H9 (cell line): ENCODE measurements at places on chromosomes 6 and 20.

GRCh38 chr6:52663120-52663935, 7.6 kb upstream of the TMEM14A start:
- H3K4me3 ChIP-seq = no peak overlapping the region
- no peak overlapping the region for H3K27ac ChIP-seq
- H3K27me3 ChIP-seq = peaks cover 5% of the 10 kb centered on the region; the same call in 1 of the 2 replicates
- no peak for DNase-seq
- peaks cover 4% of the 10 kb centered on the region; the same call in 1 of the 2 replicates for H3K4me1 ChIP-seq

- no peaks in the 10 kb centered on the region; the same call in 1 of the 2 replicates for H3K4me1 ChIP-seq
- DNase-seq = no peak
Measured at GRCh38 chr6:33017018-33017417, 7.6 kb upstream of the HLA-DOA start.

GRCh38 chr20:11045412-11046175, 371.8 kb upstream of the JAG1 start:
- H3K27me3 ChIP-seq = no peaks in the 10 kb centered on the region
- DNase-seq = no peak
- H3K4me3 ChIP-seq = no peak overlapping the region
- H3K27ac ChIP-seq = no peak overlapping the region
- no peaks in the 10 kb centered on the region for H3K4me1 ChIP-seq
- H3K36me3 ChIP-seq = no peaks in the 10 kb centered on the region

DNA sequence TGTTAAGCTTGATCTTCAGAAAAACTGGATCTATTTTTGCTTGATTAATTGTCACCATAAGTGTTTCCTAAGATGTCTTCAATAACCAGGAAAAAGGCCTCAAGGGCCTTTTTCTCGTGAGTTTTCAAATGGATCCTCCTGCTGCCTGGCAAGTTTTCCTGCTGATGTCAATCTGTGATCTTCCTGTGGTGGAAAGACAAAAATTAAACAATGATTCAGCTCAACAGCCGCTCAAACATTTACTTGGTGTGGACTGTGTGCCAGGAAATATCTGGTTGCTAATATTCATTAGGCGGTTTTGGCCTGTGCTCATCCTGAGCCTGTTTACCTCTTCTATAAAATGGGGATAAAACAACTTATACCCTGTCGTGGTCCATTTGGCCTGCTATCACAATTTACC, 35.4 kb upstream of the SSTR4 start:
- no peak overlapping the region for H3K27ac ChIP-seq
- no peaks in the 10 kb centered on the region for H3K4me1 ChIP-seq

GRCh38 chr20:63690898-63691710, 5.3 kb upstream of the TNFRSF6B start:
- H3K36me3 ChIP-seq = peaks cover 20% of the 10 kb centered on the region
- H3K27ac ChIP-seq = no peak overlapping the region
- H3K4me1 ChIP-seq = no peaks in the 10 kb centered on the region
- no peak for DNase-seq

GRCh38 chr6:158026054-158026900, 44.6 kb downstream of the SYNJ2 start:
- DNase-seq = peak; percentile 78
- no peaks in the 10 kb centered on the region for H3K4me1 ChIP-seq
- no peak overlapping the region for H3K4me3 ChIP-seq
- no peak overlapping the region for H3K27ac ChIP-seq
- peaks cover 3% of the 10 kb centered on the region; the same call in 1 of the 3 replicates for H3K36me3 ChIP-seq
- H3K27me3 ChIP-seq = no peaks in the 10 kb centered on the region

DNA sequence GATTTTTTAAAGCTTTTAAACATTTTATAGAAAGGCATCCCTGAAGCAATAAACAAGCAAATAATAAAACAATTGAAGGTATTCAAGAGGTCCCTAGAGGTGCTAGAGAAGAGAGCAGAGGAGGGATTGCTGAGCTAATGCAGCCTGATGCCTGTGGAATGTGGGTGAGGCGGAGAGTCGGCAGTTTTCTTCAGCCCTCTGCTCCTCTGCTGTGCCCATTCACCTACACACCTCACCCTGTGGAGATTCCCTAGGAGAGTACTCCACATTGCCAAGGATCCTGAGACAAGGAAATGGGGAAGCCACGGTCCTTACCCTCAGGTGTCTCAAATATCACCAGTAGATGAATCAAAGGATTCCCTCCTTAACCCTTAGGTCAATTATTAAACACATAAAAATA, 199.8 kb upstream of the POU3F2 start:
- H3K4me3 ChIP-seq = no peak overlapping the region
- H3K36me3 ChIP-seq = no peaks in the 10 kb centered on the region
- peak; percentile 53 for DNase-seq
- H3K4me1 ChIP-seq = peaks cover 13% of the 10 kb centered on the region; the same call in 1 of the 2 replicates

GRCh38 chr20:12535316-12535715, 473.5 kb upstream of the SPTLC3 start:
- no peak overlapping the region for H3K27ac ChIP-seq
- no peaks in the 10 kb centered on the region for H3K36me3 ChIP-seq
- H3K27me3 ChIP-seq = no peaks in the 10 kb centered on the region
- no peak for DNase-seq

- H3K4me1 ChIP-seq = no peaks in the 10 kb centered on the region; the same call in 1 of the 2 replicates
- H3K4me3 ChIP-seq = no peak overlapping the region
- DNase-seq = no peak
- peaks cover 11% of the 10 kb centered on the region for H3K36me3 ChIP-seq
- no peak overlapping the region for H3K27ac ChIP-seq
- no peaks in the 10 kb centered on the region for H3K27me3 ChIP-seq
Measured at GRCh38 chr20:4007383-4008025, 7.9 kb downstream of the RNF24 start.

- no peak overlapping the region for H3K27ac ChIP-seq
- no peaks in the 10 kb centered on the region for H3K27me3 ChIP-seq
- no peak overlapping the region for H3K4me3 ChIP-seq
- DNase-seq = no peak
- H3K4me1 ChIP-seq = no peaks in the 10 kb centered on the region
- H3K36me3 ChIP-seq = no peaks in the 10 kb centered on the region
Measured at GRCh38 chr20:52268184-52268749, 76.7 kb upstream of the ZFP64 start.

- peaks cover 3% of the 10 kb centered on the region; the same call in 1 of the 2 replicates for H3K4me1 ChIP-seq
- no peaks in the 10 kb centered on the region for H3K27me3 ChIP-seq
- H3K36me3 ChIP-seq = peaks cover 65% of the 10 kb centered on the region
- no peak overlapping the region for H3K4me3 ChIP-seq
- no peak overlapping the region for H3K27ac ChIP-seq
- DNase-seq = no peak
Measured at GRCh38 chr20:35279040-35279439, 1.1 kb upstream of the MMP24OS start.

GRCh38 chr6:71139249-71139648, 149.4 kb upstream of the OGFRL1 start:
- H3K4me3 ChIP-seq = no peak overlapping the region
- H3K36me3 ChIP-seq = no peaks in the 10 kb centered on the region
- H3K27me3 ChIP-seq = no peaks in the 10 kb centered on the region

- no peak for DNase-seq
- no peaks in the 10 kb centered on the region for H3K4me1 ChIP-seq
- H3K27ac ChIP-seq = no peak overlapping the region
- 0 out of 3 replicates have a peak, but pooled peaks cover 4% of the 10 kb centered on the region for H3K36me3 ChIP-seq
- H3K27me3 ChIP-seq = no peaks in the 10 kb centered on the region
- H3K4me3 ChIP-seq = no peak overlapping the region
Measured at GRCh38 chr6:48736501-48737206, 625.7 kb upstream of the PTCHD4 start.

GRCh38 chr6:38640216-38640909, 634 bp upstream of the BTBD9 start:
- no peak overlapping the region for H3K27ac ChIP-seq
- H3K27me3 ChIP-seq = no peaks in the 10 kb centered on the region; the same call in 1 of the 2 replicates
- H3K4me1 ChIP-seq = no peaks in the 10 kb centered on the region; the same call in 1 of the 2 replicates
- peak overlapping the region; percentile 89 for H3K4me3 ChIP-seq
- H3K36me3 ChIP-seq = no peaks in the 10 kb centered on the region

DNA sequence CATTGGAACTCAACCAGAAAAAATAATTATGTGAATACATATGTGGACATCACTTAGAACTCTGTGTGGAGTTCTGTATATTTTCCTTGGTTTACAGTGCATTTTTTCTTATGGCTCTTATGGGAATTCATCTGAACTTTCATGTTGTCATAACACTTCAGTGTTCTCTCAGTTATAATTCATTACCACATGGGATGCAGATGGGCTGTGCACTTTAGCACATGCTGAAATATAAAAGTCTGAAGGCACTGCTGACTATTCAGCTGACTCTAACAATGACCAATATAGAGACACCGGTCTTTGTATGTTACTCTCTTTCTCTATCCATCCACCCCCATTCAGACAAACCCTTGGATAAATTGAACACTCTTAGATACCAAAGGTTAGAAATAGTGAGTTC, 29.3 kb downstream of the GRIK2 start:
- H3K27ac ChIP-seq = no peak overlapping the region
- DNase-seq = no peak
- H3K4me1 ChIP-seq = no peaks in the 10 kb centered on the region
- H3K27me3 ChIP-seq = no peaks in the 10 kb centered on the region
- no peak overlapping the region for H3K4me3 ChIP-seq

DNA sequence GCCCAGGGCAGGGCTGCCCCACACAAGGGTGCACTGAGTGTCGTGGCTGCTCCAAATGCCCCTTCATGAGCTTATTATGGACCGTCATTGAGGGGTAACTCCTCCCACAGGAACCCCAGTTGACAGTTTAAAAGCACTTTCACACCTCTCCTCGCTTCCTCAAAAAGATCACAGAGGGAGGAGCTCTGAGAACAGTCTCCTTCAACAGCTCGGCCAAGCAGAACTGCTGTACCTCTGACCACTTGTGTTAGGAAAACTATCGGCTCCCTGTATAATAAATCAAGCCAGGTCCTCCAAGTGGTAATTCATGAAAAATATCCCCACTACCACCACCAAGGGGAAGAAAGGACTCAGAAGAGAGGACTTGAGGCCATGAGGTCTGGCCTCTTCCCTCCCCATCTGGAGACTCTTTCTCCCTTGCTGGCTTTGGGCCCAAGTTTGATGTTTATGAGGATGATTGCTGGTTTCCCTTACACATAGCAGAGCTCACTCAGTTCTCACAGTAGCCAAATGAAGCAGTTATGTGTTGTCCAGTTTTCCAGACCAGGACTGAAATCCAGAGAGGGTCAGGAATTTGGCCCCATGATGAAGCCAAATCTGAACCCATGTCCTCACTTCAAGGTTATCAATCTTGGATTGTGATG, 8.7 kb downstream of the SNX21 start:
- DNase-seq = no peak
- H3K27me3 ChIP-seq = no peaks in the 10 kb centered on the region
- H3K4me1 ChIP-seq = no peaks in the 10 kb centered on the region
- H3K4me3 ChIP-seq = no peak overlapping the region
- H3K36me3 ChIP-seq = peaks cover 42% of the 10 kb centered on the region

DNA sequence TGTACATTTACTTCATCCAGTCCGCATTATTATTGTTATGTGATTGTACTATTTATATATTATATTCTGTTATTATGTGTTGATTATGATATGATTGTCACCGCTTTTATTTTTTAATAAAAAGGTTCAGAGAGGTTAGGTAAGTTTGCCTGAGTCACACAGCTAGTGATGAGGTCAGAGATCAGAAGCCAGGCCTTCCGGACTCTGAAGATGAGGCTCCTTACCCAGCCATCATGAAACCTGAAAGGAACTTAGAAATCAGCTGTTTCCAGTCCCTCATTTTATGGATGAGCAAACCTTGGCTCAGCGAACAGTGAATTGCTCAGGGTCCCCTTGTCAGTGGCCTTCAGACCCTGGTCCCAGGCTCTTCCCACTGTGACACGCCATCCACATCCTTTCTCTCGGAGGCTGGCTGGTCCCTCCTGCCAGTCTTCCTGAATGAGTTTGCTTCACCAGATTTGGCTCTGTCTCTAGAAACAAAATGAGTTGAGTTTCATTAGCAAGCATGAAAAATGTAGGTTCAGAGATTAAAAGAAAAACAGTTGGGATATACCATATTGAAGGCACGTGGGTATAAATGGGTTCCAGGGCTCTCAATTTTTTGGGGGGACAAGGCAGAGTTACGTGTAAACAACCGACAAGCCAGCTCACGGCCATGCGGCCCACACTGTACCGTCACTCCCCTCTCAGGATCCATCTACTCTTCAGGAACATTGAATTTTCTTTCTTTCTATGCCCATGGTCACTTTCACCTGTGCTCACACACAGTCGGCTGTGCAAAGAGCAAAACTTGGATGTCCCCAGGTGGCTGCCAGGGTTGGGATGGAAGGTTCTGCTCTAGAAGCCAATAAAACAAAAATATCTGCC, 132.9 kb downstream of the ZDHHC14 start:
- H3K27me3 ChIP-seq = no peaks in the 10 kb centered on the region
- no peak for DNase-seq
- no peaks in the 10 kb centered on the region for H3K4me1 ChIP-seq
- no peak overlapping the region for H3K4me3 ChIP-seq

GRCh38 chr6:20417819-20418218, 16.1 kb downstream of the E2F3 start:
- H3K4me3 ChIP-seq = no peak overlapping the region
- peaks cover 31% of the 10 kb centered on the region for H3K36me3 ChIP-seq
- no peak overlapping the region for H3K27ac ChIP-seq
- H3K27me3 ChIP-seq = no peaks in the 10 kb centered on the region

- H3K4me1 ChIP-seq = no peaks in the 10 kb centered on the region
- no peak overlapping the region for H3K4me3 ChIP-seq
- H3K36me3 ChIP-seq = no peaks in the 10 kb centered on the region
- no peaks in the 10 kb centered on the region for H3K27me3 ChIP-seq
Measured at GRCh38 chr20:5401277-5401875, 84.6 kb upstream of the PROKR2 start.

DNA sequence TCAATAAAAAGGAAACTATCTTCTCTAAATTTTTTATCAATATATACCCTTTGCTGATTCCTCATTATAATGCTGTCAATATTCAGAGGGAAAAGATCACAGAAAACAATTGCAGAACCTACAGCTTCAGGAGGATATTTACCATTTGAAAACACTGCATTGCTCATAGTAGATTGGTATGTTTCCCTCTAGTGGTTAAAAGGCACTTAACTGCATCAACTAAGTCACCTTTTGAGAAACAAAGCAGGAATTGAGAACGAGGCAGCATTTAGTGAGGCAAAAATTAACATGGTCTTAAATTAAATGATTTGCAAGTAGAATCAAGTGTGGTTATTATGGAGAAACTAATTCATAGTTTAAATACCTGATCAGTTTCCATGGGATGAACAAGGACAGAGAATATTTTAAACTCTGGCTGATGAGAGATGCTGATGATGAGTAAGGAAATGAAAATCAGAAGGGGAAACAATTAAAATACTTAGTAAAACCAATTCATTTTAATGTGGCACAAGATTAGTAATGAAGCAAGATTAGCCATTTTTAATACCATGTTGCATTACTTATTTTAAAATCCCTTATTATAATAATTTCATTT, 642.1 kb downstream of the EPHA7 start:
- H3K27ac ChIP-seq = no peak overlapping the region
- no peak overlapping the region for H3K4me3 ChIP-seq
- H3K4me1 ChIP-seq = no peaks in the 10 kb centered on the region
- H3K36me3 ChIP-seq = no peaks in the 10 kb centered on the region
- H3K27me3 ChIP-seq = no peaks in the 10 kb centered on the region

- no peak overlapping the region for H3K4me3 ChIP-seq
- no peak for DNase-seq
Measured at GRCh38 chr6:11819486-11819885, 40.9 kb upstream of the ADTRP start.

DNA sequence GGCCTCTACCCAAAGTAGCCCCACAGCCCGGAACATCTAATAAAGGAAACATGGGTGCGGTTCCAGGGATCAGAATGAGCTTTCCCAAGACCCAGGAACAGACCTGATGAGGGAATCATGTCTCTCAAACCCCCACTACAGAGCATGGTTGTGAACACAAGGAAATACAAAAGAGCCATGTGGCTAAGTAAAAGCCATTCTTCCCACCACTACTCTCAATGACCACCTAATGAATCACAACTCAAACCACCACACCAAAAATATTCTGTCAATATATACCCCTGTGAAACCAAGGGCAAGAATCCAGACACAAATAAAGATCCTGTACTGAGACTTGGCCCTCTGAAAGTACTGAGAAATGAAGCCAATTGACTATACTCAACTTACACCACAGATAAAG, 20.9 kb upstream of the COL21A1 start:
- no peaks in the 10 kb centered on the region; the same call in 1 of the 2 replicates for H3K27me3 ChIP-seq
- H3K36me3 ChIP-seq = peaks cover 39% of the 10 kb centered on the region
- H3K4me3 ChIP-seq = no peak overlapping the region
